Diencephalon (tissue), 1 donor: ENCODE measurements at places on chromosomes 5 and 9. TPM values are rescaled to one million over a fixed set of nuclear protein-coding genes. Genes with fewer than 3 reads are reported as not detected.

OR2Y1 gene
- total RNA-seq = not detected

APBA1 gene
- total RNA-seq = 93.2 TPM

SPATA31E1 gene
- total RNA-seq = not detected

HTR4 gene
- 5.5 TPM for total RNA-seq

MYOT gene
- total RNA-seq = 1.8 TPM

LHX2 gene
- 8.3 TPM for total RNA-seq

CARD9 gene
- 2.3 TPM for total RNA-seq

MSMP gene
- not detected for total RNA-seq

ZFP37 gene
- total RNA-seq = 17.5 TPM

LCNL1 gene
- 1.2 TPM for total RNA-seq

SAXO1 gene
- not detected for total RNA-seq

INSYN2B gene
- 7.4 TPM for total RNA-seq

GOLPH3 gene
- total RNA-seq = 66.2 TPM

NR3C1 gene
- total RNA-seq = 39.7 TPM
